ENCODE measurements at places on chromosomes 7 and 10.

- no peak for DNase-seq
These were observed 36.2 kb upstream of the HECW1 start for GRCh38 chr7:43076189-43076605.

GRCh38 chr7:18577096-18577771 is 81.7 kb downstream of the HDAC9 start:
- DNase-seq, result no peak

GRCh38 chr10:44853148-44853734 is 57.9 kb upstream of the TMEM72 start:
- no peak for DNase-seq

DNA sequence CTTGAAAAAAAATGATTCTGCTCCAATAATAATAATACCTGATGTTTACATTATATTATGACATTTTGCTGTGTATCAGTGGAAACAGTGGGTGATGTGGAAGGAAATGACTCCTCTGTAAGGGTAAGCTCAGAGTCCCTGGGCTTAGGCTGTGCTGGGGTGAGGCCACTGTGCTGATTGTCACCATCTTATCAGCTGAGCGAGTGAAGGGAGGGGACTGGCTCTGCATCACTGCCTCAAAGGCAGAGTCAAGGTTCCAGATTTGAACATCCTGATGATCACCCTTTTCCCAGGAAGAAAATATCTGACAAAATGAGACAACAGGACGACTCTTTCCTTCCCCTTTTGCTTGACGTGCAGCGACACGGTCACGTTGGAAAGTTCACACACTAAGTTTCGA is 24.0 kb upstream of the HABP2 start:
- DNase-seq, result no peak

DNA sequence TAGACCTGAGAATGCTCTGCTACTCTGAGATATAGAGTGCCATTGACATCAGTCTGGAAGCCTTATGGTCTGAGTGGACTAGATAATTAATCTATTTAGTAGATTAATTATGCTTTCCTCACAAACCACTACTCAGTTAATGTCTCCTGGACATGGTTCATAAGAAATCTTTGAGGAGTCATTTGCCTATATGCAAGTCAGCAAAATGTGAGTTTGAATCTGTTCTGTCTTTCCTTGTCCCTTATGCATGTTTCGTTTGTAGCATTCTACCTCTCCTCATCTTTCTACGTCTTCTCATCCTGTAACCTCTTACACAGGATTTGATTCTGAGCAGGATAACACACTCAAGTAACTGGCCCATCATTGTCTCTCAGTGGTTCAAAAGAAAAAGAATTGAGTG is 735.4 kb upstream of the LRRTM3 start:
- no peak for DNase-seq

DNA sequence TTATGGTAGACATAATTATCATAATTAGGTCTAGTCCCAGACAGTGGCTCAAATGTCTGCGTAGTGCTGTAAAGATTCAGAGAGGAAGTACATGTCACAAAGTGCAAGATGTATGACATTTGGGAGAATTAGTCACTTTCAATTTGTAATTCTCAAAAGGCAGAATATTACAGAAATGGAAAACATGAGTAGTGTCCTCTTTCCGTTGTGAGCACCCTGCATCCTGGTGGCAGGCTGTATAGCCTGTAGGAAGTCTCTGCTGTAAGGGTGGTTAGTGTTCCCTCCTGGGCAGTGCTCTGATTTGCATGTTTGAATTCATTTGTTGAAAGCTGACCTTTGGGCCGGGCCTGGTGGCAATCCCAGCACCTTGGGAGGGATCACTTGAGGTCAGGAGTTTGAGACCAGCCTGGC is 17.0 kb downstream of the CDK14 start:
- DNase-seq, result no peak

DNA sequence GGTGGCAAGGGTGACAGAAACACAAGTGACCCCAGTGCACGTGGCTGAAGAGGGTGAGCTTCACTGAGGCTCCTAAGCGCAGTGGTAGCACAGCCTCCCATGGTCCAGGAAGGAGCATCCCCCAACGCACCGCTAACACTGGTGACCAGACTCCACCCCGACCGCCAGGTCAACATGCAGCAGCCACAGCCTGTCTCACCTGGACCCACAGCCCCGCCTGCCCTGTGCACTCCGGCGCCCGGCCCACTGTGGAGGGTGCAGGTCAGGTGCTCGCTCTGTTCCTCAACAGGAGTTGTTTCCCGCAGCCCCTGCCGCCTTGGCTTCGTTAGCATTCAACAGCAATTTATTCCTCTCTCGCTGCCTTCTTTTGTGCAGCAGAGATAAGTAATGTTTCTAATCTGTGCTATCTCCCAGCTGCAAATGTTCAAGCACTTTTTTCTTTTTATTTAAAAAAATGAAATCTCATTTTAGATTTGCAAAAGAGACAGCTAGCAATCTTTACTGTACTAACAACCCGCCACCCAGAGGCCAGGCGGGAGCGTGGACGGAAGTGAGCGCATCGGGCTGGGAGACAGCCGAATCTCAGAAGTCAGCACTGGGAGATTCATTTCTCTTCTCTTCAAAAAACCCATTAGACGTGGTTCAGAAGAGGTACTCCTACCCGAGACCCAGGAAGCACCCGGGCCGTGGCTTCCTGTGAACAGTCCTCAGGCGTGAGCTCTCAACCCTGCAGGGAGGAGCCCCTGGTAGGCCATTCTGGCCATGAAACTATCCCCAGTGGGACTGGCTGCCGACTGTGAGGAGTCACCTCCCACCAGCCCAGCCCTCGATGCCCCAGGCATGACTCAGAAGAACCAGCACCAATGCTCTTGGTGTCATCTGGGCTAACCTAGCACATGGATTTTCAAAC is 133.4 kb downstream of the MAD1L1 start:
- DNase-seq, result no peak

DNA sequence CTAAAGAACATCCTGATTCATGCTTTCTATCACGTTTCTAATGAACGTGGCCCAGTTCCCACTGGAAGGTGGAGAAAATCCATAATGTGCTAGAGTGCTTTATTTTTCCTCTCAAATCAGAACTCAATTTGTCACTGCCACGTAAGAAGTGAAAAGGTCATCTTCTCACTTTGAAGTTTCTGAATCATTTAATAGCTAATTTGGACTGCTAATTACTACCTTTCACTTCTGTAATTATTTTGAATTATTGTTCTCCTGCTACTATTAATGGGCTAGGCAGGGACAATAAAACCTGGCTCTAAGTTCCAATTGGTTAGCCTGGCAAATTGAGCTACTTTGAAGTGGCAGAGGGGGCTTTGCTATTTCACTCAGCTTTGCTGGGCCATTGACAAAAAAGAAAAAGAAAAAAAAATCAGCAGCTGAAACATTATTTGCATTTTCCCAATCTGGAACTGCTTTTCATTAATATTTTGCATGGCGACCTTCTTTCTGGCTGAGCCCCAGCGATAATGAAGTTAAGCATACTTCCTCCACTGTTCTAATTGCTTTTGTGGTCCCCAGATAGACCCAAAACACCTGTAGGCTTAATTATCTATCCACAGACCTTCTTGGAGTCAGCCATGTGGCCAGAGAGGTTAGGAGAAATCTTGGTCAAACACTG is 264.2 kb downstream of the SEC23IP start:
- DNase-seq, result no peak

DNA sequence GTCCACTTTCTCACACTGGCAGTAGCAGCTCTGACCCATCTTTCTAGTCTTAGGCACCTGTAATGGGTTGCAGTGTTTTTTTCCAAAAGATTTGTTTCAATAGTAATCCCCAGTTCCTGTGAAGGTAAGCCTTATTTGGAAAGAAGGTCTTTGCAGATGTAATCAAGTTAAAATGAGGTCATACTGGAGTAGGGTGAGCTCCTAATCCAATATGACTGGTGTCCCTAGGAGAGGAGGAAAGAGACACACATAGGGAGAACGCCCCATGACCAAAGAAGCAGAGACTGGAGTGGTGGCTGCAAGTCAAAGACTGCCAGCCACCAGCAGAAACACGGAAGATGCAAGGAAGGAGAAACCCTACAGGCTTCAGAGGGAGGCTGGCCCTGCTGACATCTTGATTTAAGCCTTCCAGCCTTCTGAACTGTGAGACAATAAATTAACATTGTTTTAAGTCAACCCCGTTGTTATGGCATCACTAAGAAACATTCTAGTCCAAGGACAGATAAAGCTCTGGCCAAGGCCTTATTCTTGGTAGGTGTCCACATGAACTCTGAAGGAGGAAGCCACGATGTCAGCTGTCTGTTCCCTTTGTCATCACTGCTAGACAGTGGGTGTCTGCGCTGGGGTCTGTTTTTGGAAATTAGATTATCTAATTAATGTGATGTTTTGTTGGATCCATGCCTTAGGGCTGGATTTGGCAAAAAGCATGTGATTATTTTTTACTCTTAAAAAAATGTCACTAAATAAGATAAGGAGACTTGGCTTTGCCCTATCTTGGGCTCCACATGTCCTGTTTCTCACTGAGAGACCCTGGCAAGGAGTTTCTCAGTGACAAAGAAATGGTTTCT is 214.9 kb downstream of the KCNMA1 start:
- no peak for DNase-seq

DNA sequence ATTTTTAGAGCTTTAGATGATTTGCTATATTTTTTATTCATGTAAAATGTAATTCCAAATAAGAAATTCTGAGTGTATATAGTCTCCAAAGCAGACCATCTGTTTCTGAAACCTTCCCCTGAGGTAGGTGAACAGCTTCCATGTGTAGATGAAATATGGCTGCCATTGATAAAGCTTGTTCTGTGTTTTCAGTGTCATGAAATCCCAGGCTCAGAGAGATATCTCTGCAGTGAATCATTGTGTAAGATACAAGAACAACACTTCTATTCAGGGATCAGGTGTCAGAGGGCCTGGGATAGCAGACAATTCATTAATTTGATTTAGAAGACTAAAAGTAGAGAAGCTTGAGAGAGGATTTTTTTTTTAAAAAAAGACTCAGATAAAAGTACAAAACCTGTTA is 29.1 kb downstream of the ACTA2 start:
- no peak for DNase-seq

DNA sequence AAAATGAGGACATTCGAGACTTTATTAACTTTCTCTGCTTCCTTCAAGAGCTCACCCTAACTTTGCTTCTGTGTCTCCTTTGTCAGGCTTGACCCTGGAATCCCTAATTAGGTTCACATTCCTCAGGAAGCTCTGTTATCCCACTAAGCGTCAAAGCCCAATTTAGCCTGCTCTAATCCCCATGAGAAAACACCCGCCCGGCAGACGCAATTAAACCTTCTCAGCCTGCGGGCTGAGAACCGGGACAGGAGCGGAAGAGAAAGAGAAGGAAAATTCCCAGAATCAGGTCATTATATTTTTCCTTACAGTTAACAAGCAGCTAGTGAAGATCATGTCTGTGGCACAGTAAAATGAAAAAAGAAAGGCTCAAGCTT is 93.0 kb downstream of the TNS3 start:
- no peak for DNase-seq

GRCh38 chr10:79579361-79579760 is 19.2 kb upstream of the SFTPA2 start:
- no peak for DNase-seq

DNA sequence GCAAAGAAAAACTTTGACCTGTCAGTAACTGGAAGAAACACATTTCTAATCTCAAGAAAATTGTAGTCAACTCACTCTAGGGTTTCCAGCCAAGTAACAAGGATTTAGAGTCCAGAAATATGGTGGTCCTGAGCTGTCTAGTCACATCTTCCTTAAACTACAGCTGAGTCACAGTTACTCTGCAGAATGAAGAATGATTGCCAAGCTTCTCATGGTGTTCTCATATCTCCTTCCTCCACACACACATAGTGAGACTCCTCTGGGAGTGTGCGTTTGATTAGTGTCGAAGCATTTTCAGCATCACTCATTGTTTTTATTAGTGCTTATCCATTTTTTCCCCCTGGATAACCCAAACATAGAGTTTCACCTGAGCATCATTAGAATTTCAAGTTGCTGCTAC is 93.1 kb upstream of the CXCL12 start:
- DNase-seq, result no peak

GRCh38 chr10:97781618-97782331 is 10.0 kb upstream of the SFRP5 start:
- no peak for DNase-seq

- no peak for DNase-seq
These were observed 10.4 kb downstream of the VCL start for GRCh38 chr10:74008212-74008731.

- no peak for DNase-seq
These were observed 8.0 kb upstream of the PKD1L1 start for GRCh38 chr7:47956220-47956619.

- no peak for DNase-seq
These were observed 4.1 kb downstream of the ERCC6 start for GRCh38 chr10:49534670-49535381.

- no peak for DNase-seq
These were observed 48.9 kb downstream of the TMEM178B start for GRCh38 chr7:141122736-141123135.

DNA sequence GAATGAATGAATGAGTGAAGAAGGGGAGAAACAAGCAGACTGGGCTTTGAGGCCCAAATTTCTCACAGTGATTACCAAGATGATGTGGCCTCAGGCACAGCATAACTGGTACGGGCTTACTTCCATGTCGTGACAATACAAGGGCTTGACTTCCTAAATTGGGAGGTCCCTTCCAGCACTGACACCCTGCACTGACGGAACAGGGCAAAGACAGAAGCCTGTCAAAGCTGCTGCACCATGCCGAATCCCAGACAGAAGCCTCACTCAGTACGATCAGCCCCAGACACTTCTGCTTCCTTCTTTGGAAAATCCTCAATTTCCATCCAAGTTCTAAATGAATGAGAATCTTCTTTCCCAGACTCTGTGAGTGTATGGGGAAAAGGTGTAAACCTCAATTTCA is 51.9 kb downstream of the GNA12 start:
- no peak for DNase-seq

DNA sequence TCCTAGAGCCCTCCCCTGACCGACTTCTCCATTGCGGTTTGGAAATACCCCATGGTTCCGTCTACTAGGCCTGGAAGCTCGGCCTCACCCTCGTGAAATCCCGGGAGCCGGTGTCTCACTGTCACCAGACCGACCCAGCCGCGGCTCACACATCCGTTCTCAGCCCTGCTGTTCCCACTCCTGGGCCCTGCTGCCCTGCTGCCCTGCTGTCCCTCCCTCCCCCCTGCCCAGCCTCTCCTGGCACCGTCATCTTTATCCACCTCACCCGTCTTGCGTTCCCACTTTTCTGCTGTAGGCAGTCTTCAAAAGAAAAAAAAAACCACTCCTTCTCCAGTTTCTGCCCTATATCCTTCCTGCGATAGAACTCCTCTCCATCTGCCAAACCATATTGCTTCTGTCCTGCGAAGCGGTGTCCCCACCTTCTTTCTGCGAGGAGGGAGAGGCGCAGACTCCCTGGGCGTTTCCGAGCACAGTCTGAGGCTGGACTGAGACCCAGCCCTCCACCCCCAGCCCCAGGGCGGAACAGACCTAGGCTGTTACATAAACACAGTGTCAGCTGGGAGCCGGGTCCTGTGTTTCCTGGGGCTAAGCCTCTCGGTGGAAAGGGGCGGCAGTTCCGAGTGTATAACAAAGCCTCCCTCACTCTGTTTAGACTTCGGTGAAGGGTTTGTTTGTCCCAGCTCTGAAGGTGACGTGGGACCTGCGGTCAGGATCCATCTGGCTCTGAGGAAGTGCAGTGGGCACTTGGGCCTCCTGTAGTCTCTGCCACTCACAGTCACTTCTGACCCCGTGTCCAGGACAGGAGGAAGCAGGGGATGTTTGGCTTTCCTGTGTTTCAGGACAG is 2.8 kb downstream of the AGAP3 start:
- DNase-seq, result no peak

- no peak for DNase-seq
These were observed 7.2 kb downstream of the WDR37 start for GRCh38 chr10:1063232-1063865.
